ENCODE measurements at places on chromosomes 1 and 21.

DNA sequence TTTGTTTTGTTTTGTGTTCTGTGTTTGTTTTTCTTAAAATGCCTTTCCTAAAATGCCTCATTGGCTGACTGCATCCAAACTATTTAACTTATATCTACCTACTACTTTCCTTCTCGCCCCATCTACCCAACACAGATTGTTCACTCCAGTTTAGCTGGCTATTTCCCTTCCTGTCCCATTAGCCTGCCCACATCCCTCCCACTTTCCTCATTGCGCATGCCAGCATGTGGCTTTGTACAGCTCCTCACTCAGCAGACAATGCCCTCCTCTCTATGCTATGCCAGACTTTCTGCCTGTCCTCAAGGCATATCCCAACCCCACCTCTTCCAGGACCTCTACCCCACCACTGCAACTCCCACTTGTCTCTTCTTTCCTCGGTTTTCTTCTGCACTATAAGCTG lies 94.7 kb upstream of the C1orf21 start:
- no peak for DNase-seq

DNA sequence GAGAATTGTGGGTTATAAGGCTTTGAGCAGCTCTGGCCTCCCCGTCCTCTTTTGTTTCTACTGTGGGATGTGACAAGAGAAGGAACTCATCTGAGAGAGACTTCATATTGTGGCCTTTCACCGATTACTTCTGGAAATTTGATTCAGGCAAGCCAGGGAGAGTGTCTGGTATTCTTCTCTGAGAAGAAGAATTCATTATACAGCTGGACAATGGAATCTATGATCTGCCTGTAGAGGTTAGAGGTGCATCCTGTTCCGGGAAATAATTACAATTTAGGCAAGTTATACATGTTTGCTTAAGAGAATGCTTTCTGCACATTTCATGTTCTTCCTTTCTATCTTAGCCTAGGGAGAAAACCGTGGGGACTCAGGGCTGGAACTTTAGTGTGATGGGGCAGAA lies 12.8 kb upstream of the RNU1-2 start:
- no peak for DNase-seq

GRCh38 chr1:88741413-88741812 lies 57.3 kb downstream of the PKN2 start:
- no peak for DNase-seq

GRCh38 chr1:87106867-87107266 lies 192.4 kb downstream of the HS2ST1 start:
- DNase-seq = no peak

DNA sequence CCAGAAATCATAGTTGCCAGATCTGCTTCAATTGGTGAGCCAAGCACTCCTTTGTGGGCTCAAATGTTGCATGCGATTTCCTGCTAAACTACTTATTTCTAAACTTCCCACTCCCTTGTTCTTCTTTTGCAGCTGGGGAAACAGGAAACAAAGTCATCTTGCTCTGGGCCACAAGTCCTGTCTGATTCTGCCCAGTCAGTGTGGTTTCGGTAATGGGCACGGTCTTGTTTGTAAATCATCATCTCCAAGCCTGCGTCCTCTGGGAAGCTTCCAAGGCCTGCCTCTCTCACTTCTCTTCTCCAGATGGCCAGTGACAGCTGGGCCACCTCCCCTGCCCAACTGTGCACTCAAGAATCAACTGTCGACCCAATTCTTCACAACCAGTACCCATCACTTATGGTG lies 4.4 kb downstream of the S100A8 start:
- DNase-seq = no peak

GRCh38 chr1:31058012-31058411 lies 7.5 kb downstream of the PUM1 start:
- no peak for DNase-seq

DNA sequence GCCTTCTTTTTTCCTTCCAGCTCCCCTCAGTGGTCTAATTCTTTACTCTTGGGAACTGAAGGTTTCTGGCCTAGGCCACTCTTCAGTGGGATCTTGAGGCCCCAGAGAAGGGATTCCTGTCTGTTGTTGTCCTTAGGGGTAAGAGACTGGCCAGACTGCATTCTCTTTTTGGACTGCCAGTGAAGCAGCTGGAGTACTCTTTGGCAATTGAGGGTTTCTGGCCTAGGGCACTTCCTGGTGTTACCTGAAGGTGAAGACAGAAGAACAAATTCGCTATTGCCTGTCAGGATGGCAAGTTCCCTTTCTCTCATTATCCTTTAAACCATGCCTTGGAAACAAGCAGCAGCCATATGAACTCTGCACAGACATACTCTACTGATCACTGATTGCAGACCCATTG lies 286.6 kb upstream of the ZP4 start:
- DNase-seq = no peak

- no peak for DNase-seq
Measured at GRCh38 chr1:60942291-60942690, 140.1 kb upstream of the NFIA start.

DNA sequence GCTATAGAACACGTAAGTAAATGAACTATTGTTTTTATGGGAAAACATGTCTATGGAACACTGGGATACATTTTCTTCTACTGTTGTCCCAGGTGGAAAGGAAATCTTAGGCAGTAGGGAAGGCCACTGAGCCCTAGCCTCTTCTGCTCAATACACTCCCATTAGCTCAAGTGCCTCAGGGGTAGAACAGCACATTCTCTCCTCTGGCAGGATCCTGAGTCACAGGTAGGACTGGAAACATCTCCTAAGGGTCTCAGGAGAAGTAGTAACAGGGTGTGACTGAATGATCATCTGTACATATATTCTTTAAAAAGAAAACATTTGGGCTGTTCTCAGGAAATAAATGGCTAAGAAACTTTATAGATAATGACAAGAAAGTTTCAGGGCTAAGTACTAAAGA lies 175.6 kb upstream of the ESRRG start:
- DNase-seq = no peak

DNA sequence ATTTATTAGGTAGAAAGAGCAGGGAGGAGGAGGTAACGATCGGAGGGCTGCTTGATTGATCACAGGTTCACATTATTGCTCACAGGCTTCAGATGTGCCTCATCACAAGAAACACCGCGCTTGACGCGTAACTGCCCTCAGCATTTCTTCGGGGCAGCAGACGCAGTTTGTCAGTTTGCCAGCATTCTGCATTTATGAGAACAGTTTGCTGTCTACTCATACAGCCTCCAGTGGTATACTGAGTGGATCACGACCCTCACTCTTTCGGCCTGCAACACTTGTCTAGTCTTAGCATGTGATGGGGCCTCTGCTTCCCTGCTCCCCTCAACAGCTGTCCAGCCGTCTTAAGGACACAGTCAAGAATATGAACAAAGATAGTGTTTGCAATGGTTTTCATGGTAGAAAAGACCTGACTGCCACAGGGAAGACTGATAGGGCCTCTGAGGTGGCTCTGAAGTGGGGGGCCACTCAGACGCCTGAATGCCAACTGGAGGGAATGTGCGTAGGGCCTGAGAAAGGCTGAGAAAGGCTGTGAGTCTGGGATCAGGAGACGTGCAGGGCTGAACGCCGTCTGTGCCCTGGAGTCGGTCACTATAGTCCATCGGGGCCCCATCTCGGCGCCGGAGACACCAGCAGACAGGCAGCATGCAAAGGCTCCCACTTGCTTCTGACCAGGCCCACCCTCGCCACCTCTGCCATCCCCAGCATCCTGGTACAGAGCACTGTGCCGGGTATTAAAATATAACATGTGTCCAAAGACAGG lies 45.0 kb downstream of the UBE2G2 start:
- no peak for DNase-seq

- DNase-seq = no peak
Measured at GRCh38 chr1:150555971-150556865, 7.0 kb downstream of the ADAMTSL4 start.

DNA sequence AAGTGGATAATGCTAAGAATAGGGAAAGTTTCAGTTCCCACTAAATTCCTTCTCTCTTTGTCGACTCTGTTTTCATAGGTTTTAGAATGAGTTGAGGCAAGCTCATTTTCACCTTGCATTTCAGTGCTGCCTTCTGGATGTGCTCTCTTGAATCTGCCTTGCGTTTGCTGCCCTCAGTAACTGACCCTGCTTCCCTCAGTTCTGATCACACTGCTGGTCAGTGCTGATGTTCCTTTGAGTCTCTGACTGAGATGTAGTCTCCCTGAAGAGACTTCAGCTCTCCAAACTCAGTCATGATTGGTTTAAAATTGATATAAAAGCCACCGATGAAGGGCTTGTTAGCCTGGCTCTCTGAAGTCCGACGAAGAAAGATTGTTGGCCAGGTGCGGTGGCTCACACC lies 25.2 kb upstream of the HMGN1 start:
- no peak for DNase-seq

DNA sequence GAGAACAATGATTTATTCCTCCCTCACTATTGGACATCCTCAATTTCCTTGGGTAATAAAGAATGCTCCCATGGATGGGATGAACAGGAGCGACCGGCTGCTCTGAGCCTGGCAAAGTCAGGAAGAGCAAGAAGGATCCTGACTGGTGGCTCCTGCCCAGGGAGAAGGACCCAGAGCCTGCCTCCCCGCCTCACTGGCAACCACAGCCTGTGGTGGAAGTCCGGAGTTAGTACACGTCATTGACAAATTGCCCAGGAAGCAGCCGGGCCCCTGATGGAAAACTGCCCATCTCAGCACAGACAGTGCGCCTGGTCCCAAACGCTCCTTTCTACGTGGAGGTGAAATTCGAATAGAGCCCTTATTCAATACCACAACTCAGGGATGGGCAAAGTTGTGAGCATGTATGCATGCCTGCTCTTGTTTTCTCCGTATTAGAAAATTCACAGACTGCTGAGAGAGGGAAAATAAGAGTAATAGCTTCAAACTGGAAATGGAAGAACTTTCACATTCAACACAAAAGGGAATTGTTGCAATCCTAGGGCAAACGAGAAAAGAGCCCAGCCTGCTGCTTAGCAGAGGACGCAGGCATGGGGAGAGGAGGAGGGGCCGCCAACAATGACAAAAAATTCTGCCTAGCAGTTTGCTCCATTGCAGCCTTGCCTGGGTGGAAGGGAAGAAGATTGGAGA lies 397.1 kb upstream of the VAMP3 start:
- no peak for DNase-seq

DNA sequence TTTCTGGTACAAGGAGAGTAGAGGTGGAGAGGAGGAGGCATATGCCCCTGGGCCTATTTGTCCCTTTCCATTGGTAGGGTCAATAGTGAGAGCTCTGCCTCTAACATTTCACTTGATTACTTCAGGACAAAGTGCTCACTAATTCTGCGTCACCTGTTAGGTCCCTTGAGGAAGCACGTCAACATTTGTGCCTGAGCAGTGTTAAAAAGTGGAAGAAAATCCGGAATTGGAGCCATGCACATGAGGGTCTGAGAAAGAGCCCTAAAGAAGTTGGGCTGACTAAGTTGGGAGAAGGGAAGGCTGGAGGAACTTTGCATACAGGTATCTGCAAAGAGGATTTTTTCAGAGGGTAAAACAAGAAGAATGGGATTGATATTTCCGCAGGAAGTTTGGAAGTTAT lies 1.9 kb downstream of the SLC25A44 start:
- DNase-seq = no peak

DNA sequence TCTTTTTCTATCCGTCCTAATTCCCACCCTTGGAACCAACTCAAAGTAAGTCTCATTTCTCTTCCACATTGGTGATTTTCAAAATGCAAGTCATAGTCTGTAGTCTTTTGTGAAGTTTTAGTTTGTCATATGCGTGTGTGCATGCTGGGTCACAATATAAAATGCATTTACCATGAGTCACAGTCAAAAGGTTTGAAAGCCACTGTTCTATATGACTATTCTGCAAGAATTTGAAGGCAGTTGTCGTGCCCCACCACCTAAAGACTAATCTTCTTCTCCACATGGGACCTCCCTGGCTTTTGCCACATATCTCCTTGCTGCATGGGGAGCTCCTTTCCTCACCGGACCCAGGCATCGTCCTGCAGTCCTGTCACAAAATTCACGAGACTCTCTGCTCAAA lies 1.6 kb downstream of the STPG1 start:
- no peak for DNase-seq

- DNase-seq = no peak
Measured at GRCh38 chr1:152960452-152961044, 9.9 kb upstream of the SPRR4 start.

GRCh38 chr21:27326301-27326700 lies 359.4 kb upstream of the ADAMTS5 start:
- no peak for DNase-seq

DNA sequence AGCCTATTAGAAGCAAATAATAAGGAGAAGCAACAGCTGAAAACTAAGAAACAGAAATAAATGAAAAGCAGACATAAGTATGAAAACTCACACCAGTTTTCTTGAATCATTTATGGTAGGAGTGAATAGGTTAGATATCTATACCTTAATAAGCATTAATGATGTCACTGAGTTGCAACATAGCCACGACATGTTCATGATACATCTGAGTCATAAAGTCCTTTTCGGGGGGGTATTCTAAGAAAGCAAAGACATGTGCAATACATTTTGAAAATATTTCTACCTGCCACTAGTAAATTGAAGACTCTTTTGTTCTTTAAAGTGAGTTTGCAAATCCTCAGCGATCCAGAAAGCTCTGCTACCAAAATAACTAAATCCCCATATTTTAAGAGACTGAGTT lies 7.2 kb downstream of the CD34 start:
- no peak for DNase-seq

- DNase-seq = no peak
Measured at GRCh38 chr1:72015006-72015405, 267.3 kb downstream of the NEGR1 start.

- no peak for DNase-seq
Measured at GRCh38 chr1:231493421-231494185, 34.9 kb upstream of the TSNAX start.

GRCh38 chr1:99675994-99676393 lies 30.1 kb downstream of the PALMD start:
- DNase-seq = no peak

- no peak for DNase-seq
Measured at GRCh38 chr1:165010418-165011070, 346.0 kb downstream of the LMX1A start.

GRCh38 chr1:42941640-42942330 lies 16.9 kb downstream of the SLC2A1 start:
- no peak for DNase-seq

DNA sequence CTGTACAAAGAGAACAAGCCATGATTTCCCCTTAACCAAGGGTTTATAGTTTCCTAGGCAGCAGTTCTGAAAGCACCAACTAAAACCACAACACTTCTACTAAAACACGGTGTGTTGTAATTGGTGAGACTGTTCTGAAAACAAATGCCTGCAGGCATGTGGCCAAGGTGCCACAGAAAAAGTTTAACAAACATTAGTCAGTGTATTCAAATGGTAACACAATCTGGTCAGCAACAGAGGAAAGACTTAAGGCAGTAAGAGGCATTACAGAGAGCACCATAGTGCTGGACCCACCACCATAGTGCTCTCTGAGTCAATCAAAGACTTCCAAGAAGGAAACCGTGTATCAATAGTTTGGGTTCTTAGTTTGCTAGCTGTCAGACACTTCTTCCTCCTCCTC lies 16.7 kb downstream of the SNIP1 start:
- DNase-seq = no peak

- DNase-seq = peak; percentile 47
Measured at GRCh38 chr1:228372183-228373003, 34.2 kb downstream of the TRIM11 start.

DNA sequence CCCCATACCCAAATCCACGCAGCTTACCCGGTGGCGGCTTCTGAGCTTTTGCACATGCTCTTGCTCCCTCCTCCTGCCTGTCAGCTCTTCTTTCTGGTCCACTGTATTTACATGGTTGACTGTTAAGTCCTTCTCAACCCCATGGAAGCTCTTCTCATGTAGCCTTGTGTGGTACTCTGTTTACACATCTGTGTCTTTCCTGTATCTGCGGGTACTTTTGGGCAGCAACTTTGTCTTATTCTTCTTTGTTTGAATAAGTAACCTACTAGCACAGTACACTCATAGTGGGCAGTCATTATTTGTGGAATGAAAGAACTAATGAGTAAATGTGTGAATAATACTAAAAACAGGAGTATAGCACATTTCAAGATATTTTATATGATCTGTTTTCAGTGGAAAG lies 88.5 kb upstream of the GPR88 start:
- DNase-seq = peak; percentile 43
